Stimulated activated CD8-positive, alpha-beta memory T cell treated with anti-CD3 and anti-CD28 coated beads, Interleukin-15, amount 100 ng/mL, for 24 hours (primary cell): ENCODE measurements at places on chromosomes 2 and 18.

GRCh38 chr18:35306588-35307250, 16.7 kb upstream of the ZSCAN30 start:
- DNase-seq = no peak

GRCh38 chr2:64404002-64404731, 49.8 kb upstream of the LGALSL start:
- no peak for DNase-seq

DNA sequence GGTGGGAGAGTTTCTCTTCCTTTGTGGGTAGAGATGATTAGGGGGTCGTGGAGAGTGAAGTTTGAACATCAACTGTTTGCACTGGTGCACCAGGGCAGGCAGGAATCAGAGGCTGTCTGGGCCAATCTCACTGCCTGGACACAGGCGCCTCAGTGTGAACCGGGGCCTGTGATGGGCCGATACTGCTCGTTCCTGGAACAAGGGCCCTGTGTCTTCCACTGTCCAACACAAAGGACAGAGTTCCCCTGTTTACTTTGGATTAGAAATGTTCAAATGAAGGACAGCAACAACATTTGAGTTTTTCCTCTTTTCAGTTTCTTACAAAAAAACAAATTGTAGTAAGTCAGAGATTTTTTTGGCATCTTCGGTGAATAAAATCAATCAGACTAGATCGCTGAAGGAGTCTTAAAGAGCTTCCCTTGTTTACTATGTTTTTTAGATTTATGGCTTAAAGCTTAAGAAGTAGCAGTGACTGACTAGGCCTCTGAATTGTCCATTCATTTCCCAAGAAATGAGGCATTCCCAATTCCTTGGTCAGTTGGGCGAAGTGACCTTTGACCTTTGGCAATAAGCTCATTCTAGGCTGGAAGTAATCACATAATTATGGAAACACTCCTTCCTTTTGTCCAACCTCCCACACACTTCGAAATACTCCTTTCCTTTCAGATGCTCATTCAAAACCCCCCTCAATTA, 11.6 kb upstream of the TGFA start:
- DNase-seq = no peak

DNA sequence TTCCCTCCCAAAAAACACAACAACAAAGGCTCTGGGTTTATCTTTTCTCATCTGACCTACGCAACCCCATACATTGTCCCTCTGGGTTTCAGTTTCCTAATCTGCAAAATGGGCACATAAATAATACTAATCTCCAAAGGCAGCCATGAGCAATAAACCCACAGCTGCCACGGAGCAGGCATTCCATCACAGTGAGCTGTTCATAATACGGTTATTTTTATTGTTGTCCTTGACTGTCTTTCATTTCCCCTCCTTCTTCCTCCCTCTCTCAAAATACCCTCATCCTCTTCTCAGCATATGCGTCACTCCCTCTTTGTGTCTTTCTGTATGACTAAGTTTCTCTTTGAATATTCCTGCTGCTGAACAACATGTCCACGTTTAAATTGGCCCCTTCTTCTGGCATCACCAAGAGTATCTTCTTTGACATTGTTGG, 129.8 kb upstream of the CAB39 start:
- DNase-seq = no peak

GRCh38 chr2:162581959-162582798, 238.2 kb downstream of the GCA start:
- DNase-seq = no peak

- no peak for DNase-seq
These were observed 3.7 kb downstream of the NMUR1 start for GRCh38 chr2:231526341-231527090.

GRCh38 chr2:168212167-168212566, 35.2 kb downstream of the STK39 start:
- DNase-seq = no peak

- no peak for DNase-seq
These were observed 47.3 kb upstream of the MRPL33 start for GRCh38 chr2:27724191-27724590.

GRCh38 chr18:41674506-41674905, 280.5 kb upstream of the PIK3C3 start:
- no peak for DNase-seq

- DNase-seq = no peak
These were observed 131.1 kb downstream of the RBMS1 start for GRCh38 chr2:160362541-160362940.

DNA sequence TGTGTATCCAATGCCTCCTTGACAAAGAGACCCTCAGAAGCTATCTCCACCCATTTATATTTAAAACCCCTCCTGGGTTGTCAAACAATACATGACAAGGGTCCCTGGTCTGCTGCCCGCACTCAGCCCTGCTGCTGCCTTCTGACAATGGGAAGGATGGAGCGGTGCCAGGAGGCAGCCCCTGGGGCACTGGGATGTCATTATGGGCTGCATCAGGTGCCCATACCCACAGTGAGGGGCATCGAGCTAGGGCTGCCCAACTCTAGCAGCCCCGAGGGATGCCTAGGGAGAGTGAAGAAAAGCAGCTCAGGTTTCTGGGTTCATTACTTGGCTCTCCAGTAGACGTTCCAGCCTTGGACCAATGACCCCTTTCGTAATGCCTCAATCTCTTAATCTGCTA, 301.7 kb downstream of the ALK start:
- no peak for DNase-seq

DNA sequence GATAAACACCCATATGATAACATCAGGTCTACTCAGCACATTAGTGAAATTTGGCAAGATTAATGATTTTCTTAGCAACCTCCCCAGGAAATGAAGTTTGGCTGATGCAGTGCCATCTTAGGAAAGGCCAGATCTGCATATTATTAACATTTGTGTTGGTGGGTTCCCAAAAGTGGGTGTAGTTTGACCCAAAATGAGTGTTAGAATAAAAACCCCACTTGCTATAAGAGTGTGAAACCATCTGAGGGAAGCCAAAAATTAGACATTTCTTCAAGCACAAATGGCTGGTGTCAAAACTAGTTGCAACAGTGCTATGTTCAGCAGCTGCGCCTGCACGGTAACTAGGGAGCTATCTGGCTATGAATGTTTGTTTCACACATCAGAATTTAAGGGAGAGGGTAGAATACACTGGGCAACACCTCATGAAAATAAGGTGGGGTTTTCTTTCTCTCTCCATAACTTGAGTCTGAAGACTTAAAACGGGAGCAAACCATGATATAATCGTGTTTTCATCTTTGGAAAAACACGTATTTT, 15.9 kb upstream of the CSRNP3 start:
- no peak for DNase-seq

- DNase-seq = no peak
These were observed 36.9 kb upstream of the KLF11 start for GRCh38 chr2:10006236-10007161.

DNA sequence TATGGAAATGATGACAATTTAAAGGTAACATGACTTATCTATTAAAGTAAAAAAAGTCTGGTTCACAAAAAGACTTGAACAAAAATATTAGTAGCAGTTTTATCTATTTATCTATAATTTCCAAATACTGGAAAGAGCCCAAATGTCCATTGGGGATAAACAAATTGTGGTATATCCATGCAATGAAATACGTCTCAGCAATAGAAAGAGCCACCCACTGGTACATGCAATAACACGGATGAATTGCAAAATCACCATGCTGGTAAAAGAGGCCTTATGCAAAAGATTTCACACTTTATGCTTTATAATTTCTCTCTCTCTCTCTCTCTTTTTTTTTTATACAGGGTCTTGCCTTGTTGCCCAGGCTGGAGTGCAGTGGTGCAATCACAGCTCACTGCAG, 91.4 kb upstream of the ASAP2 start:
- DNase-seq = no peak

DNA sequence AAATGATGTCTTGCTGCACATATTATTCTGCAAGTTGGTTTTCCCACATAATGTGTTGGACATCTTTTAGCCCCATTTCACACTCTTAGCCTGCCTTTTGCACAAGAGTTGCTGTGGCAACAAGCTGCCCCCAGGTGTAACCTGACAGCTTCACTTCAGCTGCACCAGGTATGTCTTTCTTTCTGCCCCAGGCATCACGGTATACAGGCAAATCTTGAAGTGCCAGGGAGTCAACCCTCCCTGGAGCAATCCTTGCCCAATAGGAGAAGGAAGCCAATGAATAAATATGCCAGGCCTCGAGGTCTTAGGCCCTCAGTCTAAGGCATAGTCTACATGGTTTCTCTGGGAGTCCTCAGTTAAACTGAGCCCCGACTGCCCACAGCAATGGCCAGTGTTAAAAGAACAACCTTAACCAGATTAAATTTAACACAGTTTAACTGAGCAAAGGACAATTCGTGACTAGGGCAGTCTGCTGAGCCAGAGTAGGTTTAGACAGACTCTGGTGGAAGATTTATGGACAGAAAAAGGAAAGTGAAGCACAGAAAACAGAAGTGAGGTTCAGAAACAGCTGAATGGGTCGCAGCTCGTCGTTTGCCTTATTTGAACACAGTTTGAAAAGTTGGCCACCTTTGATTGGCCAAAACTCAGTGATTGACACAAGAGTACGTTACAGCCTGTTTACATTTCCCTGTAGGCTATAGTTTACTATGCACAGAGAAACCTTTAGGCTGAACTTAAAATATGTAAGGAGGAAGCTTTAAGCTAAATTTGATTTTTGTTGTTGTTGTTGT, 32.0 kb upstream of the C1QL2 start:
- no peak for DNase-seq

DNA sequence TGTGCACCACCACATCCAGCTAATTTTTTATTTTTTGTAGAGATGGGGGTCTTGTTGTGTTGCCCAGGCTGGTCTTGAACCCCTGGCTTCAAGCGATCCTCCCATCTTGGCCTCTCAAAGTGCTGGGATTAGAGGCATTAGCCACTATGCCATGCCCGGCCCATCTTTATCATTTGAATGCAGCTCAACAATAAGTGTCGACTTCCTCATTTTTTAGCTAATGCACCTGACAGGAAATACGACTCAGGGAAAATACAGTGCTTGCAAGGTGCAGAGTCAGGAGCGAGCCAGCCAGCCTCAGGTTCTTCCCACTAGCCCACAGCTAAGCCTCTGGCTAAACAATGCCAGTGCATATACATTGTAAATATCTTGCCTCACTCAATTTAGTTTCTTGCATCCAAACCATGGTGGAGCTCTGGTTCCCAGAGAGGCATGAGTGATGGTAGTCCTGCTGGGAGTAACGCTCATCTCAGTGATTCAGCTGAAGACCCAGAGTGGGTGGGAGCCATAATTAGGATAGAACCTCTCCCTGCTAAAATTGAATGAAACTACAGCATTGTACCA, 135.0 kb downstream of the TGIF1 start:
- no peak for DNase-seq

DNA sequence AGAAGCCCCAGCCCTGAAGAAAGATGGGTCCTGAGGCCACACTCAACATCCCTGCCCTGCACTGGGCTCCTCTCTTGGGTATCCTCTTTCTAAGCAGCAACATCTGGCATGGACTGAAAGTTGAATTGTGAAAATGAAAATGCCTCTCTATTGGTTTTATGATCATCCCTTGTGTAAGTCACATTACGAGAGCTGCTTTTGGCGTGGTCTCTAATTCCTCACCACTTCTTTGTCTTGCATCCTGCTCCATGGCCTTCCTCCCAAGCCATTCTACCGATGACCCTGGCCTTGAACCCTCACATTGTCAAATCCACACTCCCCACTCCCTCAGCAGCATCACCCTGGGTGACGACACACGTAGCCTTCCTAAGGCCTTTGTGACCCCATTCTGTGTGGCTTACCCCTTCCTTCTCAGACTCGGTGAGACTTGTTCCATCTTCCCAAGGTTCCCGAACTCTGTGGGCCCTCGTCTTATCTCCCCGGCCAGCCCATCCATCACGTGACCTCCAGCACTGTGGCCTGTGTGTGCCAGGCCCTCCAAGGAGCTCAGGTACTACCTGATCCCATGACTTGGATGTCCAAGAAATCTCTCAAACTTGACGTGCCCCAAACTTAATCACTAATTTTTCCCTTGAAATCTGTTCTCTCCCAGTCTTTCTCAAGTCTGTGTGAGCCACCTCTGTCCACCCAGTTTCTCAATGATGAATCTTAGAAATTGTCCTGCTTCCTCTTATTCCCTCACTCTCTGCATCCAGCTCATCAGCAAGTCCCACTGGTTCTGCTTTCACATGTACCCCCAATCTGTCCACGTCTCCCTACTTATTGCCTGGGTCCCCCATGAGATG, 194.7 kb upstream of the HS6ST1 start:
- no peak for DNase-seq

DNA sequence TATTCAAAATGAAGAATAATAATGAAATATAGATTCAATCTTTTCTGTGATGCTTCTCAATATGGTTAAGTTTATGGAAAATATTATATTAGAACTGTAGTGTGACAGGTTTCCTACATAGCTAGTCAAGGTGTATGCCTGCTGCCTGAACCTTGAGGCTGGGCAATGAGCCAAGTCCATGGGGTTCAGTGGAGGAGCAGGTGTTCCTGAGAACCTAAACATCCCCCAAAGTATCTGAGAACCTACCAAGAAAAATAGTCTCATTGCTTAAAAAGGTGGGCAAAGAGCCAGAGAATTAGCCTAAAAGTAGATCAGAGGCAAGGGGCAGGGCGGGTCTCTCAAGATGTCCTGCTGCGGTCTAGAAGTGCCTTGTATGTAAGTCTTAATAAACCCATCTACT, 185.9 kb upstream of the SPHKAP start:
- no peak for DNase-seq

DNA sequence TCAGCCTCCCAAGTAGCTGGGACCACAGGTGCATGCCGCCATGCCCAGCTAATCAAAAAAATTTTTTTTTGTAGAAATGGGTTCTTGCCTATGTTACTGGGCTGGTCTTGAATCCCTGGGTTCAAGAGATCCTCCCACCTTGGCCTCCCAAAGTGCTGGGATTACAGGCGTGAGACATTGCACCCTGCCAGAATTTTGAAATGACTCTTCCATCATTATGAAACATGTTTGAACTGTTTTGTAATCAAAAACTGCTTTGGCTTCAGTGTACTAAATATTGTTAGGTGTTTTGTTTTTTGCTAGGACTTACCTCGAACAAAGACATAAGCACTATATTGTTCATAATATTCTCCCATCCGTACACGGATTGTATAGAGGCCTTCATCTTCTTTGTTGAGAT, 55.8 kb downstream of the MYOM1 start:
- no peak for DNase-seq

DNA sequence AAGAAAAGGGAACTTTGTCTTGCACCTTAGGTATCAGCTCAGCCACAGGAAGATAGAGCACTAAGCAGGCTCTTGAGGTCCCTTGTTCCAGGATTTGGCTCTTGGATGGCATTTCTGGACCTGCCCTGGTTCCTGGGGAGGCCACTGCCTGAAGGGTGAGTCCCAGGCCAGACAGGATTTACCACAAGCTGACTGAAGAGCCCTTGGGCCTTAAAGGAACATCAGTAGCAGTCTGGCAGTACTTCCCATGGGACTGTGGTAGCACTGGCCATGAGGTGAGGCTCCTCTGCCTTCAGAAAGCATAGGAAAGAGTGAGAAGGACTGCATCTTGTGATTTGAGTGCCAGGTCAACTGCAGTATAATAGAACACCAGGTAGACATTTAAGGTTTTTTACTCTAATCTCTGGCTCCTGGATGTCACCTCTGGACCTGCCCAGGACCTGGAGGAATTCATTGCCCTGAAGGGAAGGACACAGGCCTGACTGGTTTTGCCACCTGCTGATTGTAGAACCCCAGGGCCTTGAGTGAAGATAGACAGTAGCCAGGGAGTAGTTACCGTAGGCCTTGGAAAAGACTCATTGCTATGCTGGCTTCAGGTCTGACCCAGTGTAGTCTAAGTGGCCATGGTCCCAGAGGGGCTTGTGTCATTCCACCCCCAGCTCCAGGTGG, 154.4 kb upstream of the CREB1 start:
- DNase-seq = no peak

GRCh38 chr2:143254110-143254509, 124.9 kb downstream of the ARHGAP15 start:
- no peak for DNase-seq

GRCh38 chr2:33133454-33133952, 186.8 kb downstream of the LTBP1 start:
- no peak for DNase-seq
